ENCODE measurements at places on chromosomes 1 and 21. TPM values are rescaled to one million over a fixed set of nuclear protein-coding genes. Genes with fewer than 3 reads are reported as not detected.

Gene TRPM2
- total RNA-seq: 3.7 TPM

Gene DMRTA2
- not detected for total RNA-seq

DNA sequence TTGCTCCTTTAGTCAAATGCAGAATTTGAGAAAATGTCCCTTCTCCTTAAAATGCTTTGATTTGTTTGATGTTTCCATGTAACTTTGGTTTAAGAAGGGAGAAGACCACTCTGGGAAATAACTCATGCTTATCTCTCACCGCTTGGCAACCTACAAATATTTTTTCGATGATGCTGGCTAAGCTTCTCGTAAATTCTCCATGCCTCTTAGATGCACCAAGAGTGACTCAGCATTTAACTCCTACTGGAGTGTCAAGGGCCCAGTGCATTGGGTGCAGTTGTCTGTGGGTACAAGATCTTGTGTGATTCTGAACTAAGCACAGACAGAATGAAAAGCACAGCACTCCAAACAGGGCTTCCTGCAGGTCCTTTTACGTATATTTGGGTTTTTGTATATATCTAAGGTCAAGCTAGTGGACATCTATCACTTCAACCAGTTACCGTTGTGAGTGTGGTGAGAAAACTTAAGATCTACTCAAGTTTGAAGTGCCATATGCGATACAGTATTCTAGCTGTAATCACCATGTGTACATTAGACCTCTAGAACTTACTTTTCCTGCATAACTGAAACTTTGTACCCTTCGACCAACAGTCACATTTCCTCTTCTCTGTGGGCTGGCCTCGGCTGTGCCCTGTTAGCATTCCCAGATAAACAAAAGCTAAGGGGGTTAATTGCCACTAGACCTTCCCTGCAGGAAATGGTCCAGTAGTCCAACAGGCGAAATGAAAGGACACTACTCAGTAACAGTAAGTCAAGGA is 55.8 kb downstream of the COL18A1 start:
- no peak overlapping the region for H3K27ac ChIP-seq
- H3K36me3 ChIP-seq: no peaks in the 10 kb centered on the region
- DNase-seq: no peak
- no peak overlapping the region for H3K4me3 ChIP-seq
- H3K4me1 ChIP-seq: no peaks in the 10 kb centered on the region

DNA sequence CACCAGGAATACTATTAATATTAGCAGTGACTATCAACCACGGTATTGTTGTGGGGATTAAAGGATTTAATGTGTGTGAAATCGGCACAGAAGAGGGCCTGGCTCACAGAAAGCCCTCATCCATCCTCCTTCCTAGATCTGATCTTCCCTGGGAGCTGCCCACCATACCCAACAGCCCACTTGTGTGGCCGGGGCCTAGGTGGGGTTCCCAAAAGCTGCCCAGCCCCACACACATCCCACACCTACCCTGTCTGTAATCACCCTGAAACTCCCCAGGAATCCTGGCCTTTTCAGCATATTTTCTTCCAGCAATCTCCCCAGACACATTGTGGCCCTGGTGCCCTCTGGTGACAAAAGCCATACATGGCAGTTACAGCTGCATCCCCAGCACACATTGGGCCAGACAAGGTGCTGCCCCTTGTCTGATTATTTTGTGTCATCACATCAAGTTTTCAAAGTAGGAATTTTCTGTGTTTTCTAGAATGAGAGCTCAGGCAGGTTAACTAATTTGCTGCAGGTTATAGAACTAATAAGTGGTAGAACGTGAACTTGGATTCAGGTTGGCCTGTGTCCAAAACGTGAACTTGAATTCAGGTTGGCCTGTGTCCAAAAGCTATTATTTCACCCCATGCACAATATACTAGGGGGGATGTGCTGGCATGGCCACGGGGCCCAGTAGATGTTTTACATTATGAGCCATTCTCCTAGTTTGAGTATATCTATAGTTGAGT is 5.3 kb upstream of the SLC6A9 start:
- no peak overlapping the region for H3K4me3 ChIP-seq
- no peak overlapping the region for H3K27ac ChIP-seq
- H3K4me1 ChIP-seq: peaks cover 9% of the 10 kb centered on the region
- DNase-seq: peak; percentile 81

Gene OR6N1
- total RNA-seq: not detected

GRCh38 chr1:52978045-52978444 is 51.0 kb downstream of the SCP2 start:
- H3K4me3 ChIP-seq: no peak overlapping the region
- DNase-seq: no peak
- no peaks in the 10 kb centered on the region for H3K27me3 ChIP-seq

DNA sequence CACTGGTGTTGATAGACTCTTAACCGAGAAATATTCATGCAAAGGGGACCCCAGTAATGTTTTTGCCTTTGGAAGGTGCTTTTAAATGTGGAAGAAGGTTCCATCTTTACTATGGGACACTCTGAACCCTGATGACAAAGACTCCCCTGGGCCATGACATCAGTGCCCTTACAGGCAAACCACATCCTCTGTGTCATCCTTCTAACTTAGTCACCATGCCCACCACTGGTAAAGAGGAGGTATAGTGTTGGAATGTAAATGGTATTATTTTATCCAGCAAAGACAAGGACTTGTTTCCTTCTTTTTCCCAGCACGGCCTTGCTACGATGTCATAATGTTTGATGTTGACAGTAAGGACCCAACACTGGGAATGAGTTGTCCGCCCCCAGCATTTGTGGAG is 12.6 kb downstream of the METTL13 start:
- H3K4me1 ChIP-seq: peaks cover 31% of the 10 kb centered on the region
- H3K27ac ChIP-seq: peak overlapping the region; percentile 93
- H3K36me3 ChIP-seq: peaks cover 62% of the 10 kb centered on the region
- H3K27me3 ChIP-seq: no peaks in the 10 kb centered on the region

Gene TAL1
- total RNA-seq: not detected

DNA sequence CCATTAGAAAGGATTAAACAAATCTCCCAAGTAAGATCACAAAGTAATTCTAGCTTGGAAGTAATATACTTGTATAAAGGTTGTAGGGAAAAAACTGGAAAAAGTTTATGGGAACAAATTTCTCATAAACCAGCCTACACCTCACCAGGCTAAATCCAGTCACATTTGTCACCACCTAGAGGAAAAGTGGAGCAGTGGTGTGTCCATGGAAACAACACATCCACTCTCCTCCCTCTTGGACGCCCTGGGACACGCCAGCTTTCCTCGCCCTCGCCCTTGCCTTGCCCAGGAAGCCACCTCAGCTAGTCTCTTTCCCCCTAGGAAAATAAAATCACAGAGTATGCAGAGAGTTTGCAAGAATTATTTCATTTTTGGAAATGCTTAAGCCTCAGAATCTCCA is 2.2 kb downstream of the PALMD start:
- no peaks in the 10 kb centered on the region for H3K4me1 ChIP-seq
- no peak overlapping the region for H3K27ac ChIP-seq
- no peak overlapping the region for H3K4me3 ChIP-seq

DNA sequence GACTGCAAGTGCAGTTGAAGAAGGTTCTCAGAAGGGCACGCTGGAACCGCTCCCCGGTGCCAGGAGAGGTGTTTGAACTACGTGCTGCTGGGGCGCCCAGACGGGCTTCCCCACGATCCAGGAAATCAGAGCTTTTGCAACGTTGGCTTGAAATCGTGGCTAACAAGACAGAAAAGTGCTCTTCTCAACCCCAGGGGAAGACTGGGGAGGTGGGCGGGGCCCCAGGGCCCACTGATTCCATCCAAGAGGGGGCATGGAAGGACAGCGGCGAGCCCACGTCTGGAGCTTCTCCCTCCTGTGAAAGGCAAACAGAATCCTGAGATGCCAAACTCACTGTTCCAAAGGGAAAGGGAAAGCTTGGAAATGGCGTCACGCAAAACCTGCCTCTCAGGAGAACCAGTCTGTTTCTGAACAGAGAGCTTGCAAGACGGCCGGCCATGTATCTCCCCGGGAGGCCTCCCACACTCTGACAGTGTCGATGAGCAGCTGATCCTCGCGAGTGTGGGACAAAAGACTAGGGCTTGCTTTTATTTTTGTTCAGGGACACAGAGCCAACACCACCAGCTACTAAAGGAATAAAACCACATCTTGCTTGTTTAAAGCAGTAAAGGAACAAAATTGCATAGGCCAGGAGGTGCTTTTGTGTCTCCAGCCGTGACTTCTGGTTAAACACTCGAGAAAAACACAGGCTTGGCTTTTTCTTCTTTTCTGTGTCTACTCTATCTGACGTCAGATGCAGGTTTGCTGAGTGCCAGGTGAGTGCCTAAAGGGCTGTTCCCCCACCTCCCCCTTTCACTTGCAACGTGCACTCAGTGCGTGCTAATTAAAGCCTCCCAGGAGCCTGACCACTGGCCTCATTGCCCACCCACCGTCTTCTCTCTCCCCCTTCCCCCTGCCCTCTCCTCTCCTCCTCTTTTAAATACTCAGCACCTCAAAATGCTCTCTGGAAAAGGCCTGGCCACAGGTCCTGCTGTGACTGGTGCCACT is 41.5 kb downstream of the LRRC3 start:
- DNase-seq: no peak
- no peaks in the 10 kb centered on the region for H3K4me1 ChIP-seq
- no peak overlapping the region for H3K27ac ChIP-seq
- H3K4me3 ChIP-seq: no peak overlapping the region
- H3K36me3 ChIP-seq: no peaks in the 10 kb centered on the region
- peaks cover 7% of the 10 kb centered on the region for H3K27me3 ChIP-seq

Gene REG4
- total RNA-seq: 9.7 TPM

GRCh38 chr1:203199816-203200571 is 13.5 kb upstream of the CHI3L1 start:
- DNase-seq: no peak
- H3K36me3 ChIP-seq: no peaks in the 10 kb centered on the region
- H3K27ac ChIP-seq: no peak overlapping the region
- H3K4me3 ChIP-seq: no peak overlapping the region
- H3K27me3 ChIP-seq: no peaks in the 10 kb centered on the region
- no peaks in the 10 kb centered on the region for H3K4me1 ChIP-seq

Gene SLFNL1
- total RNA-seq: 0.25 TPM

Gene PIAS3
- total RNA-seq: 17.9 TPM

DNA sequence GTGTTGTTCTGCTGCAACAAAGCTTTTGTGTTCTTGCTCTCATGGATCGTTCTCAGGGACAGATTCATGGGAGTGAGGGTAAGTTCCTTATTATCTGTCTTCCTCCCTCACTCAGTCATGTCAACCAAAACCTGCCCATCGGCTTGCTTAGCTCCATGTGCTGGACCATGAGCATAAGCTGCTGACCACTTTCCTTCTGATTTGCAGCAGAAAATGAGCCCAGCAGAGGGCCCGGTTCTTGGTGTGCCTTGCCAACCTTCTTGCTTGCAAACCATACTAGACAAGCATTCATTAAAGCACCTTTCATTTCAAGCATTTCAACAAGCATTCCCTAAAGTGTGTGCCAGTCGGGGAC is 64.0 kb upstream of the COA6 start:
- peaks cover 7% of the 10 kb centered on the region for H3K27me3 ChIP-seq
- no peak overlapping the region for H3K27ac ChIP-seq
- H3K36me3 ChIP-seq: no peaks in the 10 kb centered on the region
- no peak overlapping the region for H3K4me3 ChIP-seq
- H3K4me1 ChIP-seq: peaks cover 14% of the 10 kb centered on the region

- no peak for DNase-seq
- no peaks in the 10 kb centered on the region for H3K36me3 ChIP-seq
- peaks cover 2% of the 10 kb centered on the region for H3K4me1 ChIP-seq
- H3K4me3 ChIP-seq: no peak overlapping the region
These were observed 248.2 kb downstream of the MATN1 start for GRCh38 chr1:30475201-30475600.

- DNase-seq: no peak
- H3K36me3 ChIP-seq: peaks cover 6% of the 10 kb centered on the region
- peaks cover 33% of the 10 kb centered on the region for H3K4me1 ChIP-seq
- H3K27me3 ChIP-seq: peaks cover 2% of the 10 kb centered on the region
These were observed 30.1 kb downstream of the ATF3 start for GRCh38 chr1:212638492-212639151.

GRCh38 chr1:173017792-173018191 is 32.9 kb downstream of the TNFSF18 start:
- H3K4me3 ChIP-seq: no peak overlapping the region
- peaks cover 8% of the 10 kb centered on the region for H3K4me1 ChIP-seq
- H3K36me3 ChIP-seq: no peaks in the 10 kb centered on the region

Gene OR2T29
- not detected for total RNA-seq

Gene PCBP3
- 1.9 TPM for total RNA-seq

Gene AIM2
- total RNA-seq: 8.6 TPM

DNA sequence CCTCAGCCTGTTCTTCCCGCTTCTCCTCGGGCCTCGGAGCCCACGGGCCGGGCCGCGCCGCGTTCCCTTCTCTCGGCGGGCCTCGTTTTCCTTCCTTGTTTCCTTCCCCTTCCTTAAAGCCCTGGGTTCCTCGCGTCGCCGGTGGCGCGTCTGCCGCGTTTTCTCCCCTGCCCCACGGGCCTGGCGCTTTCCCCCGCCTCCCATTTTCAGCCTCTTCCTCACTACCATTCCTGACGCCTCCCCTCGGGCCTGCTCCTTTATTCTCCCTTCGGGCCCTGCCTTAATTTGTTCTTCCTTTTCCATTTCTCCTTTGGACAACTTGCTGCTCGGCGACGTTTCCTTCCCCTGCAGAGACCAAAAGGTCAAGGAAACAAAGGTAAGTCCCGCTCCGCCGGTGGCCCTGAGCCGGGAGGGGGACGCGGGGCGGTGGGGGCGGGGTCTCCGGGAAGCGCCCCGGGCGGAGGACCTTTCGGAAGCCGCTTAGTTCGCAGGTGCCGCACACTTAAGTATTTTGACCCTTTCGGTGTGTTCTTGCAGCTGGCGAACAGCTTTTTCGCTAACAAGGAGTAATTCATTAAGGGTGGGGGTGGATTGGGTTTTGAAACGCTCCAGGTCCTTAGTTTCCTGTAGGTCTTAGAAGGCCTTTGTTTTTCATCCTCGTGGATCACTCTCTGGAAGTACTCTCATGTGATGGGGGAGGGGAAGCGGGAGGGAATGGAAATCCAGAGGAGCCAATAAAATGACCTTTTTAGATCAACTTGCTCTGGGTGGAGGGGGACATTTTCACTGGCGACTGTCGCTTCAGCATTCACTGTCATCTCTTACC is 780 bp downstream of the YTHDF2 start:
- peaks cover 42% of the 10 kb centered on the region for H3K36me3 ChIP-seq
- peak; percentile 52 for DNase-seq
- peaks cover 43% of the 10 kb centered on the region for H3K4me1 ChIP-seq
- H3K4me3 ChIP-seq: peak overlapping the region; percentile 98

GRCh38 chr1:199751962-199752687 is 275.4 kb upstream of the NR5A2 start:
- H3K36me3 ChIP-seq: no peaks in the 10 kb centered on the region
- H3K27ac ChIP-seq: no peak overlapping the region
- H3K4me1 ChIP-seq: no peaks in the 10 kb centered on the region
- peaks cover 14% of the 10 kb centered on the region for H3K27me3 ChIP-seq

- peaks cover 2% of the 10 kb centered on the region for H3K27me3 ChIP-seq
- H3K36me3 ChIP-seq: no peaks in the 10 kb centered on the region
- no peak overlapping the region for H3K4me3 ChIP-seq
These were observed 95.7 kb upstream of the CD53 start for GRCh38 chr1:110777228-110777627.

Gene ERICH3
- total RNA-seq: not detected

GRCh38 chr1:16091296-16091695 is 17.8 kb upstream of the FAM131C start:
- peaks cover under 1% of the 10 kb centered on the region for H3K27me3 ChIP-seq
- H3K36me3 ChIP-seq: no peaks in the 10 kb centered on the region
- no peaks in the 10 kb centered on the region for H3K4me1 ChIP-seq
